Activated CD4-positive, alpha-beta memory T cell treated with anti-CD3 and anti-CD28 coated beads for 36 hours (primary cell): ENCODE measurements at places on chromosomes 12 and 14.
A peak's percentile ranks its signal among the peaks of the same experiment; 100 is the strongest.

GRCh38 chr12:84814664-84815245 lies 97.8 kb downstream of the SLC6A15 start:
- no peak for DNase-seq

DNA sequence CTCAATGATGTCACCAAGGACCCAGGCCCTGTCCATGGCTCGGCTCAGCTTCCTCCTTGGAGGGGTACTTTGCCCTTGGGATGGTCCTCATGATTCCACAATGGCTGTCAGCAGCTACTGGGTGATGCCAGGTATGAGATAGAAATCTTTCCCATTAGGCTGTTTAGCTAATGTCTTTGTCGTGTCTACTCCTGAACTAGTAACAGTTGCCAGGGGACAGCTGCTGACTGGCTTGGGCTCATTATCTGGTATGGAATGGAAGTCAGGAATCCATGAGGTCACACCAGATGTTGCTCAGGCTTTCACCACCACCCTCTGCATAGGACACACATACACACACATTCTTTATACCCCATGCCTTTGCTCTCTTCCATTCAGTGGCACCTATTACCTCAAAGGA lies 9.2 kb downstream of the PRPH start:
- DNase-seq: no peak

DNA sequence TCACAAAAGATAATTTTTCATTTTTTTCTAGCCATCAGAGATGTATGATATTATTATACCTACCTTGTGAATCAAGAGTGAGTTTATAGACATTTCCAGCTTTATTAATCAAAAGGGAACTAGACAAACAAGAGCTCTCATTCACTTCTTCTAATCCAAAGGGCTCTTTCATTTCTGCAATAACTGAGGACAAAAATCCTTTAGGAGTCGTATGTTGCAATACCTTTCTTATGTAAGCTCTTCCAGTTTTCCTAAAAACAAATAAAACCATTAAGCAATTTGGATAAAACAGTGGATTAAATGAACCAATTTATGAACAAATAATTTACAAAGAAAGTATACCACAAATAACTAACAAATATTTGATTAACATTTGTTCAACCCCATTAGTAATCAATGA lies 107.1 kb downstream of the CATSPERB start:
- DNase-seq: no peak

DNA sequence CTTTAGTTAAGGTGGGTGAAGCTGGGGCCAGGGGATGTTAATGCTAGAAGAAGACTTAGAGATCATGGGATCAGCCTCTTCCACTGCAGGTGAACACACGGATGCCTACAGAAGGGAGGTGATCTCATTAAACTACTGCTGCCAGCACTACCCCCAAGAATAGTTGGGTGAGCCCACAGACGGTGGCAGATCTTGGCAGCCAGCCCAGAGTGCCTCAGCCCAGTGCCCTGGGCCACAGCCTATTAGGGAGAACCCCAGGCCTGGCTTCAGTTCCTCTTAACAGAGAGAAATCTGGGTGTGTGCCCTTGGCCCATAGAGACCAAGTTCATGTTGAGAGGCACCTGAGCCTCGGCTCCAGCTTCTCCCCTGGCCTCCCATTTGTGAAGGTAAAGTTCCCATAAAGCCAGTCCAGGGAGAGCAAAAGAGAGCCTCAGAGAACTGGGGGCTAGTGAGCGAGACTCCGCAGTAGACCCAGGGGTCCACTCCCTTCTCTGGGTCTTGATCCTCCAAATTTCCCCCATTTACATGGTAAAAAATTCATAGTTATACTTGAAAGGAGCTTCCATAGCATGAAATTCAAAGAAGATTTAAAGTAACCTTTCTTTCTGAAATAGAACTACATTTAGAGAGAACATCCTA lies 125.0 kb upstream of the CCND2 start:
- DNase-seq: peak; percentile 72

GRCh38 chr14:44586910-44587309 lies 79.8 kb upstream of the FSCB start:
- no peak for DNase-seq

DNA sequence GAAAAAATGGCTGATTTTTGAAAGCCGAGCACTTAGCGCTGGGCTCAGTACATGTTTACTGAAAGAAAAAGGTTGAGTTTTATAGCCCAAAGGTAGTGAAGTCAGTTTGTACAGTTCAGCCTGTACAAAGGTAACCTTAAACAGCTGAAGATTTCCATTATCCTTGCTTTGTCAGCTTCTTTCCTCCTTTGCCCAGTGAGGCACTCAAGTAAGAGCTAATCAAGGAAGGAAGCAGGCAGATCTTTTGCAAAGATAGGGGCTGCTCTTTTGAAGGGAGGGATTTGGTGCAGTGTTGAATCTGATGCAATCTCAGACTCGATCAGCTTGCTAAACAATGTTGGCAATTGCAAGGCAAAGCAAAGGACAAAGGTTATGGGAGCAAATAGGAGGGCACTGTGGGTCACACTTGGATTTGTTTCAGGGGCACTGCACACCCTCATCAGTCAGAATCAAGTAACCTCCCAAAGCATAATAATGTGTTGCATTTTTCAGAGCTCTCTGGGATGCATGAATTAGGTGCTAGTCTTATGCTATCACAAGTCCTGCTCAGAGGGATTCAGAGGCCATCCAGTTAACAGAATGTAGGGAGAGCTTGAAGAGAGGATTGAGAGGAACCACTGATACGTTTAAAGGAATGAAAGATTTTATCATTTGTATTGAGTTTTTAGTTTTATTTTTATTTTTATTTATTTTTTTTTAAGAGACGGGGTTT lies 44.4 kb downstream of the ANO6 start:
- DNase-seq: no peak

GRCh38 chr14:71029236-71029781 lies 122.0 kb downstream of the PCNX1 start:
- no peak for DNase-seq

DNA sequence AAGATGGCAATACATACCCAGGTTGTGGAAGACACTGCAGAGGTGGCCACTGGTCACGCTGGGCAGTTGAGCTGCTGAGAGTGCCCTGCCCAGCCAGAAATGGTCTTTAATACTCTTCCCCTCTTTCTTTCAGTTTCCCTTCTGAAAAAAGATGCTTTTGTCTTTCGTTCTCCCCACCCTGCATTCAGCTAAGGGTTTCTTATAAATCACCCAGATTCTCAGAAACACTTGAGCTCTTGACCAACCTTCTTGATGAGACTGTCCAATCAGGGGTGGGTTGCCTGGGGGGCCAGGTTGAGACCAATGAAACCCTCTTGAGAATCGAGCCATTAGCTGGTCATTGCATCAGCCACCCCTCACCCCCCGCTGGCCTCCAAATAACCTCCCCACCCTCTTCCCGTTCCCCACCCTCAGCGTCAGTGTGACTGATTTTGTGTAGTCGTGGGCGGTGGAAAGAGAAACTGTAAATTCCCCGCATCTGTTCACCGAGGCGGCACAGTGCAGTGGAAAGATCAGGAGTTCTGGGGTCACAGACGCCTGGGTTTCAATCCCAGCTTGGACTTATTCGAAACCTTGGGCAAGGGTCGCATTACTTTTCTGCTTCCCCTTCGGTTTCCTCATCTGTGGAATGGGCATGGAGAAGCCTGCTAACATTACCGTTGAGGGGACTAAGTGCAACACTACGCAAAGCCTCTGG lies 52.3 kb downstream of the SLC25A47 start:
- peak; percentile 96 for DNase-seq

- DNase-seq: no peak
Measured at GRCh38 chr14:45972416-45972815, 679.2 kb downstream of the RPL10L start.

GRCh38 chr12:4881266-4882064 lies 28.2 kb upstream of the KCNA1 start:
- DNase-seq: no peak

GRCh38 chr14:27528328-27528727 lies 930.5 kb upstream of the NOVA1 start:
- no peak for DNase-seq

DNA sequence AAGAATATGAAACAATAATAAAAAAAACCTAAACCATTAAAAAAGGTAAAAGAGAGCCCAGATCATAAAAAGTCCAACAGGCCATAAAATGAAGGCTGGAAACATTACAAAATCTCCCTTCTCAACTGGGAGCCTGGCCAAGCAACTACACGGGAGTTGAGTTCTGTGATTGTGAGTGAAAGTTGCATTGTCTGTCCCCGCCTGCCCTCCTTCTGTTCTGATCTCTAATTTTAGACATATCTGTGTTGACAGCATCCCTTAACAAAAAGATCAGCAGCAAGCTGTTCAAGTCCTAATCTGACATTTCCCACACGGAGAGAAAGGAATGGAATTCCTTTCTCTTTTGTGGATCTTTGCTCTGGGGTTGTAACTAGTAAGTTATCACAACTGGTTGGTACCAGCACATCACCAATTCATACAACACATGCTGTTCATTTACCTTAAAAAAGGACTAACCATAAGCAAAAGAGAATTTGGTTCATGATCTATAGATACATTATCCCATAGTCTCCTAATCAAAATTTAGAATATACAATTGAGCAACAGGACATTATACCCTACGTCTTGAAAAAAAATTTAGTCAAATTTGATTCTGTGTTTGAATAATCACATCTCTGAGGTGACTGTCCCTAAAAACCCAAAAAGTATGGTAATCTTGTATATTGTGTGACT lies 205.1 kb upstream of the GZMB start:
- DNase-seq: no peak

- no peak for DNase-seq
Measured at GRCh38 chr14:71645656-71646055, 286.6 kb upstream of the RGS6 start.

DNA sequence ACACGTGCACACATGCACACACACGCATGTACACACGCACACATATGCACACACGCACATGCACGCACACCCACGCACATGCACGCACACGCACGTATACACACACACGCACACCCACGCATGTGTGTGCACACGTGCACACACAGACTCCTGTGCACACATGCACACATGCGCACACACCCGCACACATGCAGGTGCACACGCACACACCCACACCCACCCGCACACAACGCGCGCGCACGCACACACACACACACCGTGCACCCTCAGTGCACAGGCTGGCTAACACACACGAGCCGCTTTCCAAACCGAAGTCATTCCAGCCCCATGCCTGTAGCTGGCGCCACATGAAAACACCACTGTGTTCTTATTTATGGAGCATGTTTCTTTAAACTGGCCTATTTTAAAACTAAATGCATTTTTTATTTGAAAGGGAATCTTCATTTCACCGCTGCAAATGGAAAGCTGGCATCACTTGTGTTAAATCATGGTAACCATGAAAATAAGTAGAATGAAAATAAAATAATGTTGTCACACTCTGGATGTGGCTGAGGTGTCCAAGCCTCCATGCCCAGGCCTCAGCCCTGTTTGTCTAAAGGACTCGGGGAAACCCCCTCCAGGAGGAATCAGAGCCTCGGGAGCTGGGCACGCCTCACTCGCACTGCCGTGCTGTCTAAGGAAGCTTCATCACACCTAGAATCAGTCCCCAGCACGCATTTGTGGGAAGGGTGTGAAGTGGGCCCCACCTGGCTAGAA lies 45.1 kb downstream of the GALNT9 start:
- peak; percentile 19 for DNase-seq

DNA sequence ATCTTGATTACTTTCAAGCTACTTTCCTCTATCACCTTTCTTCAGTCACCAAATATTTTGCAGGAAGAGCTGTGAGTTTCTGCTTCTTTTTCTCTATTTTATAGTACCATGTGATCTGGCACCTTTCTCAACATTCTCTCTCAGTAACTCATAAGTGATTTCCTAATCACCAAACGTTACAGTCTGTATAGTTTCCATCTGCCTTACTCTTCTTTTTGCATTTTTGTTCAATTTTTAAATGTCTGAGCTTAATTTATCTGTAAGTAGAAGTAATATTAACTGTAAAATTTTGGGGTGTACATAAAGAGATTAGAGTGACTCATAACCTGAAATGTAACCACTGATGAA lies 422.1 kb upstream of the SYT1 start:
- DNase-seq: no peak

DNA sequence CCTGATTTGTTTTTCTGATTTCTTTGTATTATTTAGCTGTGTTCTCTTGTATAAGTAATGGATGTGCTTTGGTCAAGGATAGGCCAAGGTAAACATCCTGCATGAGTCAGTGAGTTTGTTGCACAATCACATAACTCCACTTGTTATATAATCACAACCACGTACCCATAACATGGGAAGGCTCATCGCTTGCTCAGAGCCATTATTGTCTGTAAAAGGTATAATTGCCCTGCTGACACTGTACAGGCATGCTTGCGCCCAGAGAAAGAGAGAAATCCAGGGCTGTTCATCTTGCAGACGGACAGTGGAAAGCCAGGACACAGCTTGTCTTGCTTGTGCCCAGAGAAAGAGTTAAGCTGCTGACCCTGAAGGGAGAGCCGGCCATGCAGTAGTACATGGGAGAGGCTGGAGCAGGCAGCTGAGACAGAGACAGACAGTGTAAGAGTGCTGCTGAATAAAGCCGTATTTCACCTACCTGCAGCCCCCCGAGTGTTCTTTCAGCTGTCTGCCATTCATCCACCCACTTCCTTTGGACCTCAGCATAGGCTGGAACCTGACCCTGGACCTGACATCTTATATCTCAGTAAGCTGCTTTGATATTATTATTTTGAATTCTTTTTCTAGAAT lies 174.7 kb upstream of the DAAM1 start:
- DNase-seq: no peak

- DNase-seq: peak; percentile 63
Measured at GRCh38 chr14:61322799-61323290, 1.5 kb downstream of the PRKCH start.

- no peak for DNase-seq
Measured at GRCh38 chr12:67433385-67434175, 164.4 kb downstream of the CAND1 start.

- DNase-seq: no peak
Measured at GRCh38 chr14:70646705-70647104, 5.0 kb downstream of the TTC9 start.

DNA sequence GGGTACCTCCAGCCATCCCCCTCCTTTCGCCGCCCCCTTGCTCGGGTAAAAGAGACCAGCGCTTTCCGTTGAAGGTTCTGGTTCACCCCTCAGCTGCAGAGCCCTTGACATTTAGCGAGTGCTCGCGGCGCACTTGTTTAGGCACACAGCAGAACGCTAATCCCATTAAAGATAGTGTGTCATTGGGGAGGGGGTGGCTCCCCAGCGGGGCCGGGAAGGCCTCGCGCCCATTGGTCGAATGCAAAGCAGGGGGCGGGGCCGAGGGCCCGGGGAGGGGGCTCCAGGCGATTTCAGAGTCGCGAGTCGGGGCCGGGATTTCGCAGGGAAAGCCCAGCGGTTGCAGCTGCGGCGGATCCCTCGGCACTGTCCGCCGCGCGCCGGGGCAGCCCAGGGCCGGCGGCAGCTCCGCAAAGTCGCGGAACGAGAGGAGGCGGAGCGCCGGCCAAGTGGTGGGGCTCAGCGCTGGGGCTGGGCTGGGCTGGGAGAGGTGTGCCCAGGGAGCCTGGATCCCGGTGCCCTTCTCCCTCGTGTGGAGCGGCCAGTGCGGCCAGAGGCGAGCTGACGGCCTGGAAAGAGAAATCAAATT lies 122.9 kb downstream of the TSPAN9 start:
- DNase-seq: no peak

- no peak for DNase-seq
Measured at GRCh38 chr12:45763381-45763780, 33.9 kb downstream of the ARID2 start.

- DNase-seq: no peak
Measured at GRCh38 chr14:92665661-92666110, 82.7 kb downstream of the LGMN start.

- DNase-seq: no peak
Measured at GRCh38 chr12:77377622-77378021, 312.3 kb upstream of the E2F7 start.
